ENCODE measurements at places on chromosomes 7 and 10.

DNA sequence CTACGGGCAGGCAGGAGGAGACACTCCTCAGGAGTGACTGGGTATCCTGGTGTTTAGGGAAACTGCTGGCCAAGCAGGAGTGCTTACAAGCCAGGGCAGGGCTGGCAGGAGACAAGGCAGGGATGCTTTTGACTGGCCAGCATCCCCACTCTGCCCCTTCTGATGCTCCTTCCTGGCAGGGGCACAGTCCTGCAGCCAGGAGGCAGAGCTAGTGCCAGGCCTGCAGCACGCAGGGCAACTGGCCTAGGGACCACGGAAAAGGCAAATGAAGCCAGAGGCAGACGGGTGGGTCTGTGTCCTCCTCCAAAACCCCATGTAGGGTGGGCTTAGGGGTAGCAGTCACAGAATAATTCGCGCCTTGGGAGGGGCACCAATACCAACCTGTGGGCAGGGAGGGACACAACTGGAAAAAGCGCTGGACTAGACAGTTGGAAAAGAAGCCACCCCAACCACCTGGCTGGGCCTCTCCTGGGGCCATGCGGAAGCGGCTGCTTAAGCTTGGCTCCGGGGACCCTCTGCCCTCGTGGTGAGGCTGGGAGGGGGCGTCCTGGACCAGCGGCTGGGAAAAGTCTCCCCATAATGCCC lies 4.8 kb downstream of the IMPDH1 start:
- DNase-seq: no peak

DNA sequence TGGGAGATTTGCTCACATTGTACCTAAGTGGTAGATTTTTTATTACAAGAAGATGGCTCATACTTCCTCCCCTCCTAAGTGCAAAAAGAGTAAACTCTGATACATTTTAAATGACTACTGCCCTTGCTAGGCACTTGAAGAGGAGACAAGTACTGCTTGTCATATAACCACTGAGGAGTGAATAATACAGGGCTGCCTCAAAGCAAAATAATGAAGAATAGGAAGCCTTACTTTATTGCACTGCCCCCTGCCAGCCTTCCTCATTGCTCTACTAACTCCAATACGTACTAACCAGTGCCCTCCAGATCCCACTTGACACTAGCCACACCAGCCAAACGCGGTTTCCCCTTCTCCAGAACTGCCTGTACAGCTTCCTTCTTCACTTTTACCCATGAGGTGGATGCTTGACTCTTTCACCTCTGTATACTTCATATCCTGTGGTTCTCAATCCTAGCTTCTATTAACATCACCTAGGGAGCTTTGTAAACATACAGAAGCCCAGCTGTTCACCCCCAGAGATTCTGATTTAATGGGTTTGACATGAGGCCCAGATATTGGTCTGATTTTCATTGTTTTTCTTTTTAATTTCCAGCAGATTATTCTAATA lies 11.7 kb upstream of the MTERF1 start:
- no peak for DNase-seq

DNA sequence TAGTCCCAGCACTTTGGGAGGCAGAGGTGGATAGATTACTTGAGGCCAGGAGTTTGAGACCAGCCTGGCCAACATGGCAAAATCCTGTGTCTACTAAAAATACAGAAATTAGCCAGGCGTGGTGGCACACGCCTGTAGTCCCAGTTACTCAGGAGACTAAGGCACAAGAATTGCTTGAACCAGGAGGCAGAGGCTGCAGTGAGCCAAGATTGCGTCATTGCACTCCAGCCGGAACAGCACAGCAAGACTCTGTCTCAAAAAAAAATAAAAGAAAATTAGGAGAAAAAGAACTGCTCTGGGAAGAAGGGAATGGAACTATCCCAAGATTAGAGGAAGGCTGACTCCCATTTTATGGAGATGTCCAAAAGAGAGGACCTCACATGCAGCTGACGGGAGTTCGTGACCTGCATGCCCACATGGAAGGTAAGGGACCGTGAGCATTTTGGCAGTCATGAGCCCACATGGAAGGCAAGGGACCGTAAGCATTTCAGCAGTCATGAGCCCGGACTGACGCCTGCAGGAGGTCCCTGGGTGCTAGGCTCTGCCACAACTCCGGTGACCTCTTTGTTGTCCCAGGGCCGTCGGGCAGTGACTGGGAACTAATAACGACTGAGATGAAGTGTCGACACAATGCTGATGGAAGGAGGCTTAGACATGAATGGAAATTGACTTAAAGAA lies 18.6 kb upstream of the GTPBP4 start:
- DNase-seq: no peak

GRCh38 chr10:104429846-104430245 lies 76.2 kb downstream of the CFAP58 start:
- no peak for DNase-seq

GRCh38 chr7:158255156-158255555 lies 332.5 kb downstream of the PTPRN2 start:
- DNase-seq: no peak

DNA sequence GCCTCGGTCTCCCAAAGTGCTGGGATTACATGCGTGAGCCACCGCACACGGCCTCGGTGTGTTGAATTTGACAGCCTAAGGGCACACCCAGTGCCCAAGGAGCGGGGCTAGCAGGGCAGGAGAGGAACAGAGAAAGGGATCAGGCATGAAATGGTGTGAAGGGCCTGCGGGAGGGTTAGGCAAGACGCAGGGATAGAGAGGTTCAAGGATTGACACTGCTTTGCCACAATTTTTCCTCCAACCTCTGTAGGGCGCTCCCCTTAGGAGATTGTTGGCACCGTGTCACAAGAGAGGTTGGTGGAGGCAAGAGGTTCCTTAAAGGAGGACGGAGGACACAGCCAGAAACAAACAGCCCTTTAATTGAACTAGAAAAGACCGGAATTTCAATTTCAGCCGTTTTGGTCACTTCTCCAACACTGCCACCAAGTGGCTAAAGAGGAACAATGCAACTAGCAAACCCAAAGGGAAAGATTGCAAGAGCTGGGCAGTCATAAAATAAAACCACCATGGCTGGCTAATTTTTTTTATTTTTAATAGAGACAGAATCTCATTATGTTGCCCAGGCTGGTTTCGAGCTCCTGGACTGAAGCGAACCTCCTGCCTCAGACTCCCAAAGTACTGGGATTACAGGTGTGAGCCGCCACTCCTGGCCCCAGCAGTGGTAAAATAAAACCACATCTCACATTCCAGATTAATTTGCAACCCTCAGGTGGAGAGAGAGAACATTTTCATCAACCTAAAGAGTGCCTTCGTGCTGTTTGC lies 6.9 kb upstream of the CREB3L2 start:
- peak; percentile 15 for DNase-seq

- DNase-seq: no peak
Measured at GRCh38 chr10:3014968-3015367, 52.4 kb upstream of the PFKP start.

- DNase-seq: no peak
Measured at GRCh38 chr7:140674356-140674800, 1.6 kb downstream of the ADCK2 start.

GRCh38 chr7:13708670-13709069 lies 280.8 kb downstream of the ETV1 start:
- DNase-seq: no peak

DNA sequence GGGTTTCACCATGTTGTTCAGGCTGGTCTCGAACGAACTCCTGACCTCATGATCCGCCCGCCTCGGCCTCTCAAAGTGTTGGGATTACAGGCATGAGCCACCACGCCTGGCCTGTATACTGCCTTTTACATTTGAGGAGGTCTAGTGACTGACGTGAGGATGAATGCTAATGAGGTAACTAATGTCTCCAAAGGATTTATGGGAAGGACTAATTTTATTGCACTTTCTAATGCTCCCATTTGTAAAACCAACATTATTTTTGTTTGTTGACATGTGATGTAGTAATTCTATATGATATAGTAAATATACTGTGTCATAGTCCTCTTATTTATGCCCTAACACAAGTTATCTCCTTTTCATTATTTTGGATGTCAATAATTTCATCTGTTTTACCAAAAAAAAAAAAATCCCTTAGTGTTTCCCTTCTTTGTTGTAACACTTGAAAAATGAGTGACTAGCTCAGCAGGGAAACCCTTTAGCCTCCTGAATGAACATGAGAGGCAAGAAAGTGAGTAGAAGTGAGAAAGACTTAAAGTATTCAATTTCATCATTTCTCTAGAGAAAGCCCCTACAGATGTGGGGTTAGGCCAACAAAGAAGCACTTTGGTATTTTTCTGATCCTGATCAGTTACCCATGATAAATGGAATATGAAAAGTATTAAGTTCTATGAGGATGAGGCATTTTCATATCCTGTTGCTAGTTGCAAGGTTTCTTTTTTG lies 596.9 kb upstream of the PCDH15 start:
- DNase-seq: no peak

DNA sequence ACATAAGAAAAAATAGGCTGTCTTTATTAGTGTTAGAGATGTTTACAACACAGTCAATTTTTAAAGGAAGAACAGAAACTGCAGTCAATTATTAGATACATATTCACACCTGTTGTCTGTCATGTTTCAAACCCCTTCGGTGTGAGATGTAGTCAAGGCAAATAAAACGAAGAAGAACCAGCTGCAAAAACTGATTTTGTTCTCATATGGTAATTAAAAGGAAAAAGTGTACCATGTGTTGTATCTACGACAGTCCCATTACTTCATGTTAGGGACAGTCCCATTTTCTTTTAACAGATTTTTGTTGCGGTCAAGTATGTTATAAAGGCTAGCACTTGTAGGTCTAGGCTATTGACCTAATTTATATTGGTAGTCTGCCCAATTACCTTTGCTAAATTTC lies 149.4 kb downstream of the LRRN3 start:
- no peak for DNase-seq

DNA sequence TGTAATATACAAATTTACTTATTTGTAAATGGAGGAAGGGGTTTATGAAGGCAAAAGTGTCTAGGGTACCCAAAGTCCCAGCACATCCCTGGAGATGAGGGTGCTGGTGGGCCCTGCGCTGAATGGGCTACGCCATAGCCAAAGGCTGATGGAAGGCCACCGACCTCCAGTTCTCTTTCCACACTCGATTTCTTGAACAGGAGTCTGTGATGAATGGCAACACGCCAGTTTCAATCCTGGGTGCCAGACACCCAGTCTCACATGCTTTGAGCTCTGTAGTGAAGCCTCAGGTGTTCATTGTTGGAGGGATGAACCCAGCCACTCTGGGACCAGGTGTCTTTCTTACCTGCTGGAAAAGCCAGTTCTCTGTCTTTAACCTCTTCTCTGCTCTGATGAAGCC lies 752 bp downstream of the LRMDA start:
- DNase-seq: no peak

- DNase-seq: no peak
Measured at GRCh38 chr10:74596713-74597112, 229.7 kb upstream of the KAT6B start.

DNA sequence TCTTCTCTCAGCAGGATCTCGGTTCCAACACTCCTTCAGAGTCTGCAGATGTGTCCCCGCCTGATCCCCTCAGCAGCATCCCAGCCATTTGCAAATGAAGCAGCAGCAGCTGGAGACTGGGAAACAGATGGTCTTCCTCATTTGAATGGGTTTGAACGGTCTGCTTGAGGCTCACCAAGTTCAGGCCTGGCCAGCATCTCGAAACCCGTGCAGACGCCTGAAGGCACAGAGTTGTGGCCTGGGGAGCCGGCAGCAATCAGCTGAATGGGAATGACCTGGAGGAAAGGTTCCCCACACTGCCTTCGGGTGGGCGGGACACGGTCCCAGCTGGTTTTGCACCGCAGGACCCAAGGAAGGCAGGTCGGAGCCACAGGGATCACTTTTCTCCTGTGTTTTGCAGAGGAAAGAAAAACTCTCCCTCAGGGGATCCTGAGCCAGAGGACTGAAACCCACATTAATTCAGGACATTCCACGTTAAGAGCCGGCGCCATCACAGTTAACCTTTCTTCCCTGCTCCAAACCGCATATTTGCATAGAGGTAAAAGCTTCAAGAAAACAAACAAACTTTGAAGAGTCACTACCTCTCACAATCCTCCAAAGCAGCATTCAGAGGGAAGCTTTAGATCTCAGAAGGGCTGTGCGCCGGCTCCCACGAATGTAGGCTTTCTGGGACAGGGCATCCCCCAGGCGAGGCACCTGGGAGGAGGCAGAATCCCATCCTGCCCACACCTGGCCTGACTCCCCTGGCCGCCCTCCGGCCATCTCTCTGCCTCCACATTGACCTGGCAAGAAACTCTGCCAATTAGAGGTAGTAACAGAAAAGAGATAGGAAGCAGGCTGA lies 17.7 kb downstream of the FGFR2 start:
- DNase-seq: no peak

- DNase-seq: no peak
Measured at GRCh38 chr10:69786791-69787190, 14.9 kb upstream of the COL13A1 start.

DNA sequence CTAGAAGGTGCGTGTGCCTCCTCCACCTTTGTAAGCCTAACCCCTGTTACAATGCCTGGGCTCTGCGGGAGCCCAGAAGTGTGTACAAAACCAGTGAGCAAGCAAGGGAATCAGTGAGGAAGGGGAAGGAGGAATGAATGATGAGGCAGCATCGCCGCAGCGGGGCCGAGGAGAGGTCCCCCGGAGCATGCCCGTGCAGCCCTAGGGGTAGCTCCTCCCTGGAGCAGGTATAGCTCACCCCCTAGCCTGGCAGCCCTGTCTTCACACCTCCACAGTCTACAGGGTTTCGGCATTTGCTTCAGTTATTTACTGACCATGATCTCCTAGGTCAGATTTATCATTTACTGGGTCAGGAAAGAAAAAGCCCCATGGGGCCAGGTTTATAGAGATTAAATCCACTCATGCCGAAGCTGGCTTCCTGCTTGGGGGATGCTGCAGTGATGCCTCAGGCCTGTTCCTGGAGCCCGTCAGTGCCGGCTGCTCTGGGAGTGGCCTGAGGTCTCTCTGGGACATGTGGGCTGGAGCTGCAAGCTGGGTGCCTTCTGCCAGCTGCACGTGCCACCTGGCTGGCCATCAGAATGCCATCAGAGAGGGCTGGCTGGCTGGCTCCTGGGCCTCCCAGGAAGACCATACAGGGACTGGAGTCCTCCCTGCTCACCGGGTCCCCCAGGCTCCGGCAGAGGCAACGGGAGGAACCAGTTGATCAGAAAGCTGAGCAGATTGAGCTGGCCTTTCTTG lies 138.9 kb downstream of the GRK5 start:
- no peak for DNase-seq

GRCh38 chr10:101453791-101454718 lies 100.1 kb downstream of the BTRC start:
- no peak for DNase-seq

- peak; percentile 24 for DNase-seq
Measured at GRCh38 chr7:74092964-74093471, 9.4 kb downstream of the LIMK1 start.

DNA sequence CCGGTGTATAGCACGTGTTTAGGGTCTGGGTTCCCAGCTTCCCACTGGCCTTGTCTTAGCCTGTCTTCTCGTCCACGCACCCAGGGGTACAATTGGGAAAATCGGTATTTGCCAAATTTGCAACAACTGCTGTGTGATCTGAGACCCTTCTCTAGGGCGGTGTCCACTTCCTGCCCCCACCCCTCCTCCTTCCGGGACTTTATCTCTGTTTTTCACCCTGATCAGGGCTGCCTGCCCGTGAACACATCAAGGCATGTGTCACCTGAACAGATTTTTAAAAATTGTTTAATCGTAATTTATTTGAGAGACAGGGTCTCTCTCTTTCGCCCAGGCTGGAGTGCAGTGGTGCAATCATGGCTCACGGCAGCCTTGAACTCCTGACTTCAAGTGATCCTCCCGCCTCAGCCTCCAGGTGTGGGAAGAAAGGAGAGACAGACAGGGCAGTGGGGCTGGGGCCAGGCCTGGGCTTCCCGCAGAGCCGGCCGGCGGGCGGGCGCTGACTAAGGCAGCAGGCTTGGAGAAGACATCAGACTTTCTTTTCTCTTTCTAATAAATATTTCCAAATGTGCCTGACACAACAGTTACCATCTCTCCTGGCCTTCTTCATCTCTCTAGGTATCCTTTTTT lies 27.5 kb downstream of the ELFN1 start:
- DNase-seq: no peak

- DNase-seq: no peak
Measured at GRCh38 chr10:27986821-27987220, 12.1 kb downstream of the ODAD2 start.
